ENCODE measurements at places on chromosomes 4 and X. TPM values are rescaled to one million over a fixed set of nuclear protein-coding genes. Genes with fewer than 3 reads are reported as not detected.
A peak's percentile ranks its signal among the peaks of the same experiment; 100 is the strongest.

DNA sequence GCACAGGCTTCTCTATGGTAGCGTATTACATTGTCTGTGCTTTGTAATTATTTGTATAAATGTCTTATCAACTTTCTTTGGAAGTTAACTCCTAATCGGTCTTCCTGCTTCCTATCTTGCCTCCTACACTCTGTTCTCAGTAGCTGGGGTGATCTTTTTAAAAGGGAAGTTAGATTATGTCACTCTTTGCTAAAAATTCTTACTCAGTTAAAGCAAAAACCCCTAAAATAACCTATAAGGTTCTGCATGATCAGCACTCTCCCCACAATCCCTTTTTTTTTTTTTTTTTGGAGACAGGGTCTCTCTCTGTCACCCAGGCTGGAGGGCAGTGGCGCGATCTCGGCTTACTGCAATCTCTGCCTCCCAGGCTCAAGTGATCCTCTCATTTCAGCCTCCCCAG is 2.6 kb upstream of the PRPS1 start:
- DNase-seq = no peak

Gene PGM2
- 20.6 TPM for polyA plus RNA-seq

Gene ABCE1
- polyA plus RNA-seq = 88.0 TPM

DNA sequence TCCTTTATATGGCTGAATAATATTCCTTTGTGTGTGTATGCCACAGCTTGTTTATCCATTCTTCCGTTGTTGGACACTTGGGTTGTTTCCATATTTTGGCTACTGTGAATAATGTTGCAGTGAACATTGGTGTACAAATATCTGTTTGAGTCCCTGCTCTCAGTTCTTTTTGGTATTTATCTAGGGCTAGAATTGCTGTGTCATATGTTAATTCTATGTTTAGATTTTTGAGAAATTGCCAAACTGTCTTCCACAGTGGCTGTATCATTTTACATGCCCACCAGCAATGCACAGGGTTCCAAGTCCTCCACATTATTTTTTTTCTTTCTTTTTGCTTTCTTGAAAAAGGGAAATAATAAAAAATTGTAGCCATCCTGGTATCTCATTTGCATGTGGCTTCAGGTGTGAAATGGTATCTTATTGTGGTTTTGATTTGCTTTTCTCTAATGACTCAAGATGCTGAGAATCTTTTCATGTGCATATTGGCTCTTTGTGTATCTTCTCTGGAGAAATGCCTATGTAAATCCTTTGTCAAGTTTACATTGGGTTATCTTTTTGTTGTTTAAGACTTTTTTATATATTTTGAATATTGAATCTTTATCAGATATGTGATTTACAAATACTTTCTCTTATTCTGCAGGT is 129.7 kb downstream of the RAPGEF2 start:
- no peak for DNase-seq

DNA sequence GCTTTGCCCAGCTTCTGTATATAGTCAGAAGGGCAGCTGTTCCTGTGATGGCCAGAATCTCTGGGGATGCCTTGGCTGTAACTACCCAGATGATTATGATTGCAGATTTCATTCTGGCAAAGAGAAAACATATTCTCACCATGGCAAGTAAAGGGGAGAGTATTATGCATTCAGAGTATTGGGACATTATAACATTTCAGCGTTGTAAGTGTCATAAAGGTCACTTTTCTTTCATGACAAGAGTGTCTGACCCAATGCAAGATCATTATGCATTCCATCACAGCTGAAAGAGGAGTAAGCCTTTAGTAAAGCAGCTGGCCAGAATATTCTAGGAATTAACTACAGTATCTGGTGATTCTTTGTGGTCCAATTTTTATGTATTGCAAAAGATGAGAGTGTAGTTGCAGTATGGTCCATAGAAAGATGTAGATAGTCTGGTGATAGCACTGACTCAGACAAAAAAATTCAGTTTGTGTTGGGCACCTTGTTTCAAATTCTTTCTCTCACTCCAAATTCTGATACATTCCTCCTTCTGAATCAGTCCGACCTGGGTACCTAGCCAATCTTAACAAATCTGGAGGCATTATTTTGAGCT is 2366.3 kb downstream of the PCDH7 start:
- DNase-seq = peak; percentile 29

Gene ATOH1
- 0.05 TPM for polyA plus RNA-seq

- DNase-seq = no peak
Measured at GRCh38 chr4:6464842-6465588, 7.4 kb downstream of the PPP2R2C start.
